ENCODE measurements at places on chromosomes 1 and 21. TPM values are rescaled to one million over a fixed set of nuclear protein-coding genes. Genes with fewer than 3 reads are reported as not detected.

DNA sequence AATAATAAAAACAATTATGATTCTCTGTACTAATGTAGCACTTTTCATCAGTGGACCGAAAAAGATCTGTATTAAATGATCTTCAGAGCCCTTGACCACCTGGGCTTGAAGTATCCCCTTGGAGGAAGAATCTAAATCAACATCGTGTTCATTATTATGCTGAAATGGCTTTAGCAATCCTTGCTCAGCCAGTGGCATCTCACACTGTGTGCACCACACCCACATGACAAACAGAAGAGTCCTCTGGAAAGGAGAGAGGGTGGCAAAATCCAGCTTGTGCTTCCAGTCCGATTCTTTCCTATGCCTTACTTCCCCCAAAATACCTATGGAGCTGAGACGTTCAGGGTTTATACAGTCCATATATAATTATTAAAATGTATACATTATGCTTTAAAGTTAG is 318.5 kb upstream of the RUNX1 start:
- peaks cover 2% of the 10 kb centered on the region for H3K27me3 ChIP-seq
- no peak overlapping the region for H3K4me3 ChIP-seq
- peaks cover 16% of the 10 kb centered on the region for H3K4me1 ChIP-seq
- no peak for DNase-seq
- no peaks in the 10 kb centered on the region for H3K36me3 ChIP-seq
- no peak overlapping the region for H3K27ac ChIP-seq

DNA sequence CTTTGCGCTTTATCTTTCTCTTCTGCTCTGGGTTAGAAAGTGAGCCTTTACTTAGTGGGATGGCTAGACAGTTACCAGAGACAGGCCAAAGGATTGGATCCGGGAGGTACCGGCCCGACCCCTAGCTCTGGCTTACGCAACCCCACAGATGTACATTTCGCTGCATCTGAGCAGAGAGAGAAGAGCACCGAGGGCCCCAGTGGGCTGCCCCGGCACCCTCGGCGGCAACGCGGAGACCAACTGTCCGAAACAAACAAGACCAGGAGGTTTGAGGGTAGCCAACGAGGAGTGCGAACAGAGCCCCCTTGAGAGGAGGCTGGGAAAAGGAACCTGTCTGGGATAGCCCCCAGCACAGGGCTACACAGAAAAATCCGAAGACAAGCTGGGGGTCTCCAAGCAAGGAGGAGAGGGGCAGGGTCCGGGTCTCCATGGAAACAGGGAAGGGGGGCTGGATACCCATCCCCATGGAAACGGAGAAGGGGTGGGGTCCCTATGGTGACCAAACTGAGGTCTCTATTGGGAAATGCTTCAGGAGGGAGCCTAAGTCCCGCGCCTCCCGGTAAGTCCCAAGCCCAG is 373 bp downstream of the MTF1 start:
- peak overlapping the region; percentile 99 for H3K4me3 ChIP-seq
- H3K27me3 ChIP-seq, result peaks cover 2% of the 10 kb centered on the region
- DNase-seq, result no peak
- H3K27ac ChIP-seq, result peak overlapping the region; percentile 98
- H3K4me1 ChIP-seq, result peaks cover 45% of the 10 kb centered on the region
- peaks cover 21% of the 10 kb centered on the region for H3K36me3 ChIP-seq

- no peak for DNase-seq
- peaks cover 27% of the 10 kb centered on the region for H3K4me1 ChIP-seq
- H3K4me3 ChIP-seq, result no peak overlapping the region
- H3K27ac ChIP-seq, result no peak overlapping the region
Observed at GRCh38 chr1:205542367-205542766, 37.9 kb downstream of the CDK18 start.

DNA sequence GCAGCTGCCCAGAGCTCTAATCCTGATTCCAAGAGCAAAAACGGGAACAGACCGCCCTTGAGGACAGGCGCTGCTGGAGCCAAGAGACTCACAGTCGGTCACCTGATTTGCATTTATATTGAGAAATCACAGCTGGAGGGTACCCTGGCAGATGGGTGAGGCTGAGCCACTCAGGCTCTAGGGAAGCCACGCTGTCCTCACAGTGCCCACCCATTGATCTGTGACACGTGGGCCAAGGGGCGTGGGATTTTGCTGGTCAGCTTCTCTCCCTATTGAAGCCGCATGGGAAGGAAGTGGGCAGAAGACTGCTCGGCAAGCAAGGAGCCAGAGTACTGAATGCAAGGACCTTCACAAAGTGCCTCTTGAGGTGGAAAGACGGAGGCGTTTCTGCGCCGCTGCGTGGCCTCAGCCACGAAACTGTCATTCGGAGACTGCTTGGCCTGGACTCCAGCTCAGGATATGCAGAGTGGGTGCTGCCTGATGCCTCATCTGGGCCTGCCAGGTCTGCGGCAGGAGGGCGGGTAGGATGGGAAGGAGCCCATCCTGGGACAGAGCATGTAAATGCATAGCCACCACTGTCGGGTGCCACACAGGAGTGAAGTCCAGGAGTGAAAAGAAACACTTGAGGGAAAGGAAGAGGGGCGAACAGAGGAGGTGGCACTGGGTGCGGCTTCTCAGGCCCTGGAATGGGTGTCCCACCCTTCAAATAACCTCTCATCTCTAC is 139.8 kb downstream of the PGBD5 start:
- H3K4me1 ChIP-seq, result no peaks in the 10 kb centered on the region
- peaks cover 11% of the 10 kb centered on the region for H3K27me3 ChIP-seq
- no peak overlapping the region for H3K4me3 ChIP-seq
- DNase-seq, result no peak

DNA sequence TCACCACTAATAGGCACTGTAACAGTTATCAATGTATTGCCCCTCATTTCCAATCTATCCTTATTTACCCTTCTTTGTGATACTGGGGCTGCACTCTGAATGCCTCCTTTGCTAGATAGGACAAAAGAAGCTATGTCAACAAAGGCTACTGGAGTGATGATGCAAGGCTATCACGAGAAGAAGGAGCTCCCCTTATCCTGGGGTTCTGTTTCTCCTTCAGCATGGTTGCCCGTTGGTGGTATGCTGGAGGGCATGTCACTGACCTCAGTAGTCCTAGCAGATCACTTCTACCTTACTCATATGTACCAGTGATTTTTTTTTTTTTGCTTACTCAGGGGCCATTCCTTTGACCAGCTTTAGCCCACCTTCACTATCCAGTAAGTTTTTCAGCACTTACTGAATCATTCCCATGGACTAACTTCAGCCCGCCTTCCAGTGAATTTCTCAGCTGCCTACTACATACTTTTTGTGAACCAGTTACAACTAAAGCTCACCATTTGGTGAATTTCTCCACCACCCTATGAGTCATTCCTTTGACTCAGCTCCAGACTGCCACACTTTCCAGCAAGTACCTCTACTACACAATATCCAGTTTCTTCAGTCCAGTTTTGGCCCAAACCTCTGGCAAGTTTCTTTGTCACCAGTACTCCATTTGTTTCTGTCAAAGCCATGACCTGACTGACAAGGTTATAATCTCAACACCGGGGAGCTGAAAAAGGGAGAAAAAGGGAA is 944.5 kb downstream of the KCNT2 start:
- H3K27me3 ChIP-seq, result no peaks in the 10 kb centered on the region
- peak overlapping the region; percentile 55 for H3K4me3 ChIP-seq
- H3K4me1 ChIP-seq, result peaks cover 27% of the 10 kb centered on the region
- no peaks in the 10 kb centered on the region for H3K36me3 ChIP-seq
- H3K27ac ChIP-seq, result peak overlapping the region; percentile 77

DNA sequence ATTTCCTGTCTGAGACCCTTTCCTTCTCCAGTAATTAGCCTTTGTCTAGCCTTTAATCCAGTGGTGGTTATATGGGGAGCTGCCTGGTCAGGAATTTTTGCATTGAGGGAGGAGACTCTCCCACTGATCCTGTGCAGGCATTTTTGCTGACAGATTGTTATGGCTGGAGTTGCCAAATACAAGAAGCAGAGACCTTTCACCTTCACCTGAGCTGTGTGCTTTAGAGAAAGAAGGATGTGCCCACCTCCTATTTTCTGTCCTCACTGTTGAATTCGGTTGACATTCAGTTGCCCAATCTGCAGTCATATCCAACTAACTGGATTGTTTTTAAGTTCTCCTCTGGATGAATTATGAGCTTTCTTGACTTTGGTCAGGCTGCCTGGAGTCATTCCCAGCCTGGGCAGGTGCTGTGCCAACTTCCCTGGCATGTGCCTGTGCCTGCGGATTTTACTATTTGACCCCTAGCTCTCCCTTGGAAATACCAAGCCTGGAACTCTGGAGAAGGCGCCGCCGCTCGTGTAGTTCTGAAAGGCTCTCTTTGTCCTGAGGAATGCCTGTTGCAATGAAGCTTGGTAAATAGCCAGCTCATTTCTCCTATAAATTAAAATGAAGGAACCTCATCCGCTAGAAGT is 143.9 kb downstream of the NOS1AP start:
- H3K4me1 ChIP-seq, result no peaks in the 10 kb centered on the region
- no peak overlapping the region for H3K4me3 ChIP-seq
- no peak overlapping the region for H3K27ac ChIP-seq
- DNase-seq, result no peak
- H3K36me3 ChIP-seq, result no peaks in the 10 kb centered on the region

DNA sequence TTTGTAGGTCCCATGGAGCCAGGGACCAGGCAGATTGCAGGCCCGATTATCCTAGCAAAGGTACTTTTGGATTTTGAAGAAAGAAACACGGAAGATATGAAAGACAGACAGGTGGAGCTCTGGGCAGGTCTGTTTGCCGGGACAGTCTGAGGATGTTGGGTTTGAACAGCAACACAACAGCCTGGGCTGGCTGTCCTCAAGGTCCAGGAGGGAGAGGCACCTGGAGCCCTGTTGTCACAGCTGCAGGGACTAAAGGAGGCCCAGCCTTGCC is 14.6 kb downstream of the H6PD start:
- no peak overlapping the region for H3K27ac ChIP-seq
- peaks cover 6% of the 10 kb centered on the region for H3K4me1 ChIP-seq
- H3K36me3 ChIP-seq, result no peaks in the 10 kb centered on the region

DNA sequence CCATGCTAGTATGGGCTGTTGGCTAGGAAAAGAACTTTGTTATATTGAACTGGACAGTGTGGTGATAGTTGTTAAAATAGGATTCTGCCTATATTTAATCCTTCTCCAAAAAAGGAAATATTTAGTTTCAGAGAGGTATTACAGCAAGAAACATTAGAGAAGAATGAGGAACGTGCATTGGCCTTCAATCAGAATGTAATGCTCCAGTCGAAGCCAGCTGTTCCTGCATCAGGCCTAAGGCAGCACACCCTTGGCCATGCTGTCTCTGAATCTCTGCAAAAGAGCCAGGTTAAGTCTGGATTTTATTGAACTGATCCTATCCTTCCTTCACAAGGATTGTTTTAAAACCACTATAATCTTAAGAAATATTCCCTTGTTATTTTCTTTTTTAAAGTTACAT is 35.3 kb upstream of the RALGPS2 start:
- peaks cover 20% of the 10 kb centered on the region for H3K4me1 ChIP-seq
- H3K36me3 ChIP-seq, result no peaks in the 10 kb centered on the region
- no peaks in the 10 kb centered on the region for H3K27me3 ChIP-seq
- no peak overlapping the region for H3K4me3 ChIP-seq

DNA sequence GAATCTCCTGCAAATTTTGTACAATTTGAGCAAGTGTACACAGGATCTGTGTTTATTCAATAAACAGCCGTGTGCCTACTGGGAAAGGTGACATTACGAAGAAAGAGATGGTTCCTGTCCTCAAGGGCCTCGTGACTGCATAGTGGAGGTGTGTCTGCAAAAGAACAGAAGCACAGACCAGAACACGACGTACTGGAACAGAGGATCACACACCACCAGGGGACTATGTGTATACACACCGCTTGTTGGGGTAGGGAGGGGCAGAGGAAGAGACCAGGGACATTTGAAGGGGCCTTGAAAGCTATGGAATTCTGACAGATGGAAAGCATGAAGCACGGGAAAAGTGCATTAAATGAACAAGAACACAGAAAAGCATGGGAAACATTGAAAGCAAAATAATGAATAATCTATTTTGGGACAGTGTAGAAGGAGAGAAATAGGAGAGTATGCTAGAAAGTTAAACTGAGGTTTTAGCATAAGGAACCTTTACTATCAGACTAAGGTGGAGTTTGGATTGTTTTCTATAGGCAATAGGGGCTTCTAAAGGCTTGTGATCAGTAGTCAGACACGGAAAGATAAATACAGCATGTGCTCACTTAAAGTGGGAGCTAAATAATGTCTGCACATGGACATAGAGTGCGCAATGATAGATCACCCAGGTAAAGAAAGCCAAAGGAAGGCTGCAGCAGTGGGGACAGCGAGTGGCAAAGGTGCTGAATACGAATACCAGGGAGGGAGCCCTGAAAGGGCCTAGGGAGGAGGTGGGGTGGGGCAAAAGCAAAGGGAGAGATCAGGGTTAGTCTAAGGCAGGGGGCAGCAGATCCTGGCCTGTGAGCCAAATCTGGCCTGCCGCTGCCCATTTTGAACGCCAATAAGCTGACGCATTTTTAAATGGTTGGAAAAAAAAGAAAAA is 11.0 kb downstream of the JAK1 start:
- no peak overlapping the region for H3K27ac ChIP-seq
- DNase-seq, result no peak
- no peaks in the 10 kb centered on the region for H3K36me3 ChIP-seq

Gene SH3BGR
- 1.2 TPM for total RNA-seq

Gene PKP1
- total RNA-seq, result not detected

Gene AMY1C
- total RNA-seq, result not detected

Gene STUM
- not detected for total RNA-seq

Gene AVPR1B
- total RNA-seq, result not detected
